Effector memory CD4-positive, alpha-beta T cell (primary cell): ENCODE measurements at places on chromosomes 4 and X.

DNA sequence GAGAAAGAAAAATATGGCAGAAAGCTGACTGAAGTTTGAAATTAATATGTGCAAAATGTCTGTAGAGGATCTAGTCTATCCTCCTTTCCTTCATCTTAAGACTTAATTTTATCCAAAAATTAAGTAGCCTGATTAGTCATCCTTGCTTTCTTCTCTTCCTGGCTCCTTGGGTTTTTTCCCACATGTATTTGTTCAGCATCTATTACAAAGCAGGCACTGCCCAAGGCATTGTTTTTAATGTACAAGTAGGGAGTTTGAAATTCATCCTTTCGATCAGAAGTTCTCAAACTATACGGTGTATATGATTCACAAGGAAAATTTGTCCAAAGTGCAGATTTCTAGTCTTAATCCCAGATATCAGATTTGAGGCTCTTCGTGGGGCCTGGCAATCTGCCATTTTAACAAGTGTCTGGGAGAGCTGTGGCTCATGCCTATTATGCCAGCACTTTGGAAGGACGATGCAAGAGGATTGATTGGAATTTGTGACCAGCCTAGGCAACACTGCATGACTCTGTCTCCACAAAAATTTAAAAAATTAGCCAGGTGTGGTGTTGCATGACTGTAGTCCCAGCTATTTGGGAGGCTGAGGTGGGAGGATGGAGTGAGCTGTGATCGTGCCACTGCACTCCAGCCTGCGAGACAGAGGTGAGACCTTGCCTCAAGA lies 19.4 kb upstream of the YTHDC1 start:
- no peak for DNase-seq

DNA sequence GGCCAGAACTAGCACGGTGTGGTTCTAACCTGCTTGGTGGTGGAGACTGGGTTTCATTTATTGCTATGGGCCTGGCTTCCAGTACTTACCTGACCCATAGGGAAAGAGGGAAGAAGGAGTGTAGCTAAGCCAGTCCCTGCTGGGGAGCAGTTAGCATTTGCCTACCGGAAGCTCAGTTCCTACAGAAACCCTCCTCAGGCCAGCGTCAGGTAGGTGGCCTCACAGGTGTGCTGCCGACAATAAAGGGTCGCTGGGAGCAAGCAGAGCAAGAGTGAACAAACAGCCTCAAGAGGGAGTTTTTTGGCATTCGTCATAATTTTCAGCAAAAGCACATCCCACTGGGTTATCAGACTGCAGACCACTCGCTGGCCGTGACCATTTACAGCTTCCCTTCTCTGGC lies 740.6 kb upstream of the TENM3 start:
- DNase-seq = no peak

GRCh38 chr4:105191621-105192210 lies 45.0 kb downstream of the TET2 start:
- no peak for DNase-seq

GRCh38 chrX:53237056-53237455 lies 12.0 kb upstream of the KDM5C start:
- no peak for DNase-seq

DNA sequence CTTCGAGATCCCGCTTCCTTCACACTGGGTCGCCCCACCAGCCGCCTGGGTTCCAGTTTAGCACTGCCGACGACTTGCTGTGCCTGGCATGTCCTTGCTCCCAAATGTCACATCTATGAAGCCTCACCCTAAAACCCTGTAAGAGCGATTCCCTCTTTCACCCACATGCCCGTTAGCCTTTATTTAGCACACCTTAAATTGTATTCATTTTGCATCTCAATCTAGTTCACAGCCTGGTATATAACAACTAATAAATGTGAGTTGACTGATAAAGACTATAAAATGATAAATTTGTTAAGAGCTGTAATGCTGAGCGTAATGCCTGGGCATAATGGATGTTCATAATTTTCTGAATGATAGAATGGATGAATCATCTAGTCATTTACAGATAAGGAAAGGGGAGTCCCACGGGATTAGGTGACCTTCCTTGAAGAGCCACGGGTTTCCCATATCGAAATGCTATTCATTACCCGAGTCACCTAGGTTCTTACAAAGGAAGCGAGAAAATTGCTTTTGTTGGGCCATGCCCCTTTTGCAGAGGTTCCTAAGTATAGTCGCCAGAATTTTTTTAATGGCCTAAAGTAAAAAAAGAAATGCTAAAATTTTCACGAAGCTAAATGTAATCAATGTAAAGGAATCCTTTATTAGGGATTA lies 1.1 kb upstream of the AP1S2 start:
- DNase-seq = no peak

DNA sequence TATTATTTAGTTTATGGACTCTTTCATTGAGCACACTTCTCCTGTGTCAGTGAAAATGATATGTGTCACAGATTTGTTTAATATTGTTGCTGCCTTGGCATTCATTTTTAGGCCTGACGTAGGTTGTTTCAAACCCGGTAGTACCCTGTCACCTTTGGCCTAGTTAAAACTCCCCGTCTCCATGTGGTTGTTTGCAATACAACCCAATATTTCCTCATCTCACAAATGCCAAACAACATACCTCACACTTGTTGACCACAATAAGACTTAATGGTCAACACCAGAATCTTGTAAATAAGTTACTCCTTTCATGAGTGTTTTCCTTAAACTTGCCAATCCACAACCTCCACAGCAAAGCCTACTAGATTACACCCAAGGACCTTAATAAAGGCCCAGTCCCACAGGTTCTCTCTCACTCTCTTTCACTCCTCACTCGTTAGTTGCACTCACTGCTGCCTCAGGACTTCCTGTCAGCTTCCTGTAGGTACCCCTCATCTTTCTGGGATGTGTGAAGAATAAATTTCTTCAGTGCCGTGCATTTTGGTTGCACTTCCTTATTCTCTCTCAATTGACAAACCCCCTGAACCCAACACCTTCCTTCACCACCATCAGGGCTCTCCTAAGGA lies 31.3 kb downstream of the IL13RA2 start:
- DNase-seq = no peak

- DNase-seq = no peak
Measured at GRCh38 chr4:118173956-118174725, 139.9 kb downstream of the NDST3 start.

GRCh38 chr4:24209131-24209530 lies 319.3 kb upstream of the PPARGC1A start:
- DNase-seq = no peak

- no peak for DNase-seq
Measured at GRCh38 chr4:156672492-156673305, 298.9 kb downstream of the PDGFC start.

- DNase-seq = no peak
Measured at GRCh38 chrX:110985470-110985869, 110.5 kb upstream of the PAK3 start.

DNA sequence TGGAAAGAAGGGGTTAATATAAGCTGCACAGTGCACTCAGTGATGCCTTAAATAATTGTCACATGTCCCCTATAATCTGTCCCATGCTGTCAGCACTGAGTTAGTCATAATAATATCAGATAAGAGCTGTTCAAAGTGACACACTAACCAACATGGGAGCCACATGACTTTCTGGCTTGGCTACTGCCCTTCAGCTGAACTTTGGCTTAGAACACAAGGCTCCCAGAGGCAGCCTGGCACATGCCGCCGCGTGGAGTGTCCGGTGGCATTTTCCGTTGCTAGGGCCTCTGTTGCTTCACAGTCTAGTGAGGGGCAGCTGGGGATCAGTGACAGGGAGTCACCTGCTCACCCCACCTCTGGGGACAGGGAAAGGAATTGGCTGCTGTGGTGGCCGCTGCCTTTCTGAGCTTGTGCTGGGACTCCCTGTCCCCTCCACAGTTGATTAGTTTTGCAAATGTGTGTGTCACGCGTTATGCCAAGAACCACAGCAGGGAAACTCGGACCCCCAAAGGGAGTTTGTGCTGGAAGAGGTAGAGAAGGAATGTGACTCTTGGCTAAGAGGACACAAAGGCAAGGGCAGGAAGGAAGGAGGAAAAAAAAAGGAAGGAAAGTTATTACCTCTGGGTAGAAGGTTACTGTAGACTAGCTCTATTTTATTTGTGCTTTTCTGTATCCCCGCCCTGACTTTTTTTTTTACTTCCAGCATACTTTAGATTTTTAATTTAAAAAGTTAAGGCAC lies 41.1 kb upstream of the PPARGC1A start:
- DNase-seq = no peak

- no peak for DNase-seq
Measured at GRCh38 chrX:9650091-9650490, 115.6 kb downstream of the GPR143 start.
